ENCODE measurements at places on chromosomes 6 and 20. TPM values are rescaled to one million over a fixed set of nuclear protein-coding genes. Genes with fewer than 3 reads are reported as not detected.

DNA sequence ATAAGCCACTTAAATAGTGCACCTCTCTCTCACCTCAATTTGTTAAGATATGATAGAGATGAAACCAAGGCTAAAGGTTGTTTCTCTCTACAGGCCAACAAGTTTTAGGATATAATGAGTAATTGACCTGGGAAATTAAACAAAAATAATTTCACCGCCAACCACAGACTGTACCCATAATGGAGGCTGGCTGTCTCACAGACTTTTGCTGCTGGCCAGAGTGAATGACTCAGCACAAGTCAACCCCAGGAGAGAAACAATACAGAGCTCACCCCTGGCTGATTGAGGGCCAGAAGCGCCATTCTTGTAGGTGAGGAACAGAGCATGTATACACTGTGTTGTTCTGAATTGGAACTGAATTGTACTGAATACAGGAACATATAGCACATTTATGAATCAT lies 99.9 kb downstream of the CAP2 start:
- no peak for DNase-seq

The SRC gene
- 5.6 TPM for total RNA-seq

The EYA4 gene
- not detected for total RNA-seq

GRCh38 chr6:118436482-118436881 lies 111.6 kb upstream of the PLN start:
- no peak for DNase-seq

The F13A1 gene
- total RNA-seq: 0.34 TPM

The NHLRC1 gene
- total RNA-seq: 0.64 TPM

The SLC44A4 gene
- not detected for total RNA-seq

DNA sequence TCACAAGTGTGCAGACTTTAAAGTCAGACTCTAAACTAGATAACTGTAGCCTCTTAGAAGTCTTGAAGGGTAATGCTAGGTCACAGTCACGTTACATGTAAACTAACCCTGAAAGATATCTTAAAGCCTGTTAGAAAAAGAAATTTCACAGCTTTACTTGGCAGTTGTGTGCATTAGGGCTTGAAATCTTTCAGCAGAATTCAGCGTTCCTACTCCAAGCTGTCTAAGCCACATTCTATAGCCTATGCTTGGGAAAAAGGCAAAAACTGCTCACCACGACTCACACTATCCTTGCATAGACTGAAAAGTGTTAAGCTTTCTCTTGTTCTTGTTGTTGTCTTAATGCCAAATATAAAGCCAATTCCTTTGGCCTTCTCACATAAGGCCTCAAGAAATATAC lies 338.0 kb upstream of the SASH1 start:
- DNase-seq: no peak

The PNISR gene
- 207 TPM for total RNA-seq

DNA sequence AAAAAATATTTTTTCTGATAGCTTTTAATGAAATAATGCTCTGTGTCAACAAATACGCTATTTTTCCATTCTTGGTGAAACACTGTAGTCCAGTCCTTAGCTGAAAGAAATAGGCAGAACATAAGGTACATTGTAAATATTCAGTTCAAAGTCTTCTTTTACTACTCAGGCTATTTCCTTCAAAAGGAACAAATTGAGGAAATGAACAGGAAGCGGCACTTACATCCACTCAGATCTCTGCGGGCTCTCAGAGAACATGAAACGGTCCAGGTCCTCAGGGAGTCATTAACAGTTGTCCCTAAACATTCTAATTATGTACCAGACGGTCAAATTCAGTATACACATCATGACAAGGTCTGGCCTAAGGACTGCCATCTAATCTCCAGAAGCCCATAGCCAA lies 212.6 kb downstream of the KIF16B start:
- DNase-seq: no peak

GRCh38 chr20:45347297-45347935 lies 808 bp downstream of the SDC4 start:
- DNase-seq: no peak

The EPPIN gene
- total RNA-seq: not detected

- no peak for DNase-seq
Observed at GRCh38 chr20:49052334-49052733, 6.2 kb downstream of the CSE1L start.

The PCNA gene
- 393 TPM for total RNA-seq

DNA sequence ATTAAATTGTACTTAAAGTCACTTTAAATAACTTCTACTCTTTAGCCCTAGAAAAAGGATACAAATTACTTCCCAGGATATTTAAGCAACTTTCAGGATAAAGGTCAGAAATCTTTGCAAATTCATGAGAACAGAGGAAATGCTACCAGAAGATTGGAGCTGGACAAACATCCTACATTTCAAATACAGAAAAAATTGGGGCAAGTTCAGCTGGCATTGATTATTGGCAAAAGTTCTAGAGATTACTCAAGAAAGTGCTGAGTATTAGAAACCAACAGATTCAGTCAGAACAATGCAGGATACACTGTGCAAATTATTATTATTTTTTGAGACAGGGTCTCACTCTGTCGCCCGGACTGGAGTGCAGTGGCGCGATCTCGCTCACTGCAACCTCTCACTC lies 6.0 kb downstream of the SLC22A23 start:
- DNase-seq: no peak

- no peak for DNase-seq
Observed at GRCh38 chr6:150076196-150076893, 7.4 kb upstream of the ULBP3 start.

DNA sequence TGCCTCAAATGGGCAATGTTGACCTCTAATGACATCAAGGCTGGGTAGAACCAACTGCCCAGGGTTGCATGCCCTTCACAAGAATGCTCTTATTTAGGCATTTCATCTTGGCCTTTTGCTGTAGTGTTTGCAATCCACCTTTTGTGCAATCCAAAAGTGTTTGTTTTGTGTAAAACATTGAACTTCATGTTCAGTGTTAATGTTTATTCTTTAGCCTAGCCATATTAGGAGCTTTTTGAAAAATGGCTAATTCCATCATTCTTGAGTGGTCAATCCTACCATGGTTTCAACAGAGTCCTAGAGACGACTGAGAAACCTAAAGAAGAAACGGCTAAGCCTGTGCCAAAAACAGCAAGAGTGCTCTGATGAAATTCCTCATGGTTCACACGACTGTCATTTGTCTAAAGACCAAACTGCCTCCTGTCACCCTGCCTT lies 279.6 kb upstream of the PRDM1 start:
- DNase-seq: no peak

- no peak for DNase-seq
Observed at GRCh38 chr6:43912598-43913371, 142.8 kb downstream of the VEGFA start.

The SLC24A3 gene
- total RNA-seq: not detected

GRCh38 chr20:63409066-63409833 lies 48.1 kb upstream of the CHRNA4 start:
- DNase-seq: no peak

DNA sequence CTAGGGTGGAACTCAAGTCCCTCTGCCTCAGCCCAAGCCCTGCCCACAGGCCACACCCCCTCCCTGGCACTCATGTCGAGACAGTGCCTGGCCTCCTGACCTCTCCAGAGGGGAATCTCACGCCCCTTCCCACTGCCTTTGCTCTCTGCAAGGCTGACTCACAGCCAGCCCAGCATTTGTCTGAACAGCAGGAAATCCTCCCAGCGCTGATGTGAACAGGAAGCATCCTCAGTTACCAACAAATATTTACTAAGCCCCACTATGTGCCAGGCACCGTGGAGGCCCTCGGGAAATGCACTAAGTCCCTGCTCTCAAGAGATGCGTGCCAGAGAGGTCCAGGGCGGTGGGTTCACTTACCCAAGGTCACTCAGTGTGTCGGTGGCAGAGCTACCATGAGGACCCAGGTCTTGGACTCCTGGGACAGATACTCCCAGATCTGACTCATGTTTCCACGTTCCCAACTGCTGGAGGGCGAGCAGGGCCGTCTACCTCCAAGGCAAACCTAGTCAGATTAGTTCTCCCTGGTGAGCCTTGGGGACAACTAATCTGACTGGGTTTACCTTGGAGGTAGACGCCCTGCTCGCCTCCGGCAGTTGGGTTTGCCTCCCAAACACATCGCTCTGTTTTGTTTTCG lies 7.8 kb downstream of the ADA start:
- DNase-seq: peak; percentile 49

Data from activated naive CD8-positive, alpha-beta T cell treated with anti-CD3 and anti-CD28 coated beads, Interleukin-2, amount 10 ng/mL, durations not matched to agents 7 days and 5 days (primary cell).